ENCODE measurements at places on chromosomes 2 and 18.

GRCh38 chr2:27049422-27050280 is 1.8 kb upstream of the AGBL5 start:
- DNase-seq: peak; percentile 15

DNA sequence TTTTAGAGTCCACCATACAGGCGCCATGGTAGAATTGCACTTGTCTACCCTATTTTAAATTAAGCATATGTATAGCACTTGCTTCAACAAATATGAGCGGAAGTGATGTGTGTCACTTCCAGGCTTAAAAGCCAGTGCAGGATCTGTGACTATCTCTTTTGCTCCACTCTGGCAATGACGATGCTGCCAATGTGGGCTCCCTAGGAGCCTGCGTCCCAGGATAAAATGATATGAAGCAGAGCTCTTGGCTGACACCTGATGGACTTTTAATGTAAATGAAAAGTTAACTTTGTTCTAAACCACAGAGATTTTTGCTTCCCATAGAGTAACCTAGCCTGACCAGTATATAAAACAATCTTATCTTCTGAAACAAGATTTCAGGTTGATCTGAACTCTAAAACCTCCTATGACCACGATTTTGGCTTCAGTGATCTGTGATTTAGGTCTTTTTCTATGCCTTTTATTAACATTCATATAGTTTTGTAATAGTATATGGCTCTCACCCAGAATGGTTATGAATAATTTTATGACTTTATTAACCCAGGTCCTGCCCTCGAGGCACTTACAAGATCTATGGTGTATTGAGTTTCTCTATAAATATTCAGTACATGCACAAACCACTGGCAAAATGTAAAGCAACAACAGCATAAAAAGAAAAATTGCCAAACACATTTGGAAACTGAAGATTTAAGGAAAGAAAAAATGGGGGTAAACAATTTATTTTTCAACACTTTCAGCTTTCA is 422.5 kb upstream of the PIK3C3 start:
- no peak for DNase-seq

GRCh38 chr2:127527001-127527804 is 914 bp upstream of the IWS1 start:
- no peak for DNase-seq

GRCh38 chr2:180324182-180324581 is 317.1 kb upstream of the CWC22 start:
- no peak for DNase-seq

DNA sequence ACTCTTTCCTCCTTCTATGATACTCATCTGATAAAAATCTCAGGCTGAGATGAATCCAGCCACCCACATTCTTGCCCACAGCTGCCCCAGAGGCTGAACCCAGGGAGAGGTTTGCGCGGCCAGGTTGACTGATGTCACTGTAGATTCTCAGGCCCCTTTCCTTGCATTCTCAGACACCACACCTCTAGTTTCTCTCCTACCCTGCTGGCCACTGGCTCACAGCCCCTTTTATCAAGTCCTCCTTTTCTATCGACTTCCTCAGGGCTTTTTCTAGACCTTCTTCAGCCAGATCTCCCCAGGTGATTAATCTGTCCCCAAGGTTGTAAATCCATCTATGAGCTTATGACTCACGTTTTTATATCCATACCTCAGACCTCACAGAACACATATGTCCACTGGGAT is 99.8 kb downstream of the TACR1 start:
- DNase-seq: no peak

GRCh38 chr2:215812966-215813365 is 200.4 kb downstream of the MREG start:
- DNase-seq: no peak

DNA sequence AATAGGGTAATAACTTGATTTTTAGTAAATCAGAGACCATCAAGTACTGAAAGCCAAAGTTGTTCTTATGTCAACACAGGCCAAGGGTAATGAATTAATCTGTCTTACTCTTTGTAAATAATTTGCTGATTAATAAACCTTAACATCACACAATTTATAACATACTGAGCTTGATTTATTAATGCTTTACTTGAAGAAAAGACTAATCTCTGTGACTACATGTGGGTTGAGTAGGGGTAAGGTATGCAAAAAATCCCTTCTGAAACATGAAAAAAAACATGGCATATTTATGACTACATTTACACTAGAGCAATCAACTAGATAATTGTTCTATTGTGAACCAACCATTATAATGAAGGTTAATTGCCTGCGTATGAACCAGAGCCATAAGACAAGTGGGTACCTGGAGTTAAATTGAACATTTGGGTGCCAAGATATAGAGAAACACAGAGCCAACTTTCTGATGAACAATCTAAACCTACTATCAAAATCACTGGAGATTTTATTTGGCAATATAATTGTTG is 67.7 kb upstream of the GRB14 start:
- no peak for DNase-seq

DNA sequence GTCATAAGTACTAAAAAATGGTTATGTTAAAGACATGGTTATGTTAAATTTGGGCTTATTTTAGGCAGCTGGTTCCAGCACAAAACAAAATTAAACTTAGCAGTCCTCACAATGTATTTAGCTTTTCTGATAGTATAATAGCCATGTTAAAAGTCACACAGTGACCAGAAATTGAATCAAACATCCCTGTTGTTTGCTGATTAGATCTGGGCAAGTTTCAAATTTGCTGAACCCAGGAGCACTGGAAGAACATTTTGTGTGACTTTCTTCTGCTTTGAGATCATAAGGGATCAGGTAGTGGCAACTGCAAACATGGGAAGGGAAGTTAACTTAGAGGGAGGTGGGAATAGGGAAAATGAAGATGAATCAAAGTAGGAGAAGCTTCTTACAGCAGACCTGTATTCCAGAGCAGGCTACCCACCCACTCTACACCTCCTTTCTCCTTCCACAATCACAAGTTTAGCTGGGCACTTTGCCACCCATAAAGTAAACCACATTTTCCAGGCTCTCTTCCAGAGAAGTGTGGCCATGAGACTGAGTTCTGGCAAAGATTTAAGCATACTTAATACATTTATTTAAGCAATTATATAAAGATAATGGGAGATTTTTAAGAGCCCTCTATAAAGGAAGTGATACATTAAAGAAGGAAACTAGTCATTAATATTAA is 616.1 kb upstream of the LRATD1 start:
- no peak for DNase-seq

DNA sequence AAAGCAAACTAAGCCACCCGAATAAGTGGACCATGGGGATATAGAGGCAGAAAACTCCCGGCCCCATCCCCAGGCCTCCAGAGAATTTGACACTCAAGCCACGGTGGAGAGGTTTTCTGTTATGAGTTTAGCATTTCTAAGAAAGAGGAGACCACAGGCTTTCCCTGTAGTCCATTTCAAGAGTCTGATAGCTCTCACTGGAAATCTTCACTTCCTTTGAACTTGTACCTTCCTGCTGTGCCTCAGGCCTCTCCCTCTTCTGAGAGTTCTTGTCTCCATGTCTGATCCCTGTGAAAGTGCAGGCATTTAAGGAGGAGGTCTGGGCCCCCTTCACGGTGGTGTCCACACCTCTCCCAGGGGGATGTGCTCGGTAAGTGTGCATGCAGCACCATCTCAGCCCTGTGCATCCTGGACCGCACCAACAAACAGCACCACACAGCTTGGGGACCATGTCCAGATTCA is 113.7 kb downstream of the BCL2 start:
- no peak for DNase-seq

DNA sequence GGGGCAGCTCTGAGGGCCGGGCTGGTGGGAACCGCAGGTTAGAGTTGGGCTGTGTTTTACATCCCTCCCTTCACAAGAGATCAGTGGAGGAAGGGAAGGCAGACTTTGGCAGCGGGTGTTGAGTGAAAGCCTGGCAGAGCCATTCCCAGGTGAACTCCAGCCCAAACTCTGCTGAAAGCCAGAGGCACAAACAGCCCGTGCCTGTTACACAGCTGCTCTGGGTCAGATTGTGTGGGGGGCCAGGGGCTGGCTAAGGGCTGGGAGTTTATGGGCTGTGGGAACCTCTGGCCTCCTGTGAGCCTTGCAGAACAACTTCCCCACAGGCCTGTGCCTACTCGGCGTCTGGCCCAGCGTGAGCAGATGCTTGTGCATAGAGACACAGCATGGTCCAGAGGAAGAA is 286.8 kb downstream of the CLIP4 start:
- DNase-seq: no peak

DNA sequence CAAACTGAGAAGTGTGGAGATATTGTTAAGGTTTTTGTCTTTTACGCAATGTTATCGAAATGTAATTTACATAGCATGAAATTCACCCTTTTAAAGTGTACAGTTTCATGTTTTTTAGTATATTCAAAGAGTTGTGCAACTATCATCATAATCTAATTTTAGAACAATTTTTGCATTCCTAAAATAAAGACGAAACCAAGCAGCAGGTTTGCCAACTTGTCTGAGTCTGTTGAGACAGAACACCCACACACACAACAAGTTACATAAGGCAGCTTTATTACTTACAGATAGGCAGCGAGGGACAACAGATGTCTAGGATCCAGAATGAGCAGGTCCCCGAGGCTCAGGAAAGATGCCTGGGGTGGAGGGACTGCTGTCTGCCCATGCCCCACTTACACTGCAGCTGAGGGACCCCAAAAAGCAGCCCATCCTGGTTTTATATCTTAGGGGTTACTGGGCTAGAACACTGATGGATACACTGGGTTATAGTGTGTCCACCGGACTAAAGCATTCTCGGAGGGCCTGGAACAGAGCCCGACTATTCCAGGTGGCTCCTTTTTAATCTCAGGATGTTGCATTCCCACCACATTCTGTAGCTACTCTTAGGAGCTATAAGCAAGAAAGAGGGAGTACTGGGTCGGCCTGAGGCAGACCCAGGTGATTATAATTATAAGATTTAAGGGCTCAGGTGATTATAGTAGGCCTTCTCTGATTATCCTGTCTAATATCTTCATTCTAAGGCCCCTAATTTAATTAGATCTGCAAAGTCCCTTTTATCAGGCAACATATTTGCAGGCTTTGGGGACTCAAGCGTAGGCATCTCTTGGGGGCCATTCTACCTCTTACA is 150.2 kb upstream of the DOK6 start:
- DNase-seq: no peak

- no peak for DNase-seq
Measured at GRCh38 chr18:48470484-48471180, 61.4 kb upstream of the ZBTB7C start.

- DNase-seq: no peak
Measured at GRCh38 chr2:43222475-43223309, 3.7 kb downstream of the ZFP36L2 start.

DNA sequence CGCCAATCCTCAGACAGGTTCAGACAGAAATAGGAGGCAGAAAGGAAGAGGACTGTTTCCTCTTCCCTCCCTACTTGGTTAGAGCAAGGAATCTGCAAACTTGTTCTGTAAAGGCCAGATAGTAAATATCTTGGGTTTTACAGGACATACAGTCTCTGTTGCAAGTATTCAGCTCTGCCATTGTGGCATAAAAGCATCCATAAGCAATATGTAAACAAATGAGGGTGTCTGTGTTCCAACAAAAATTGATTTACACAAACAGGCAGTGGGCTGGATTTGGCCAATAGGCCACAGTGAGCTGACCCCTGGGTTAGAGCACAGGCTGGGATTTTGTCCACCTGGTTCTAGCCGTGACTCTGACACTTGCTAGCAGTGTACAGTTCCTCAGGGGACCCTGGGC is 89.4 kb downstream of the NRP2 start:
- no peak for DNase-seq

GRCh38 chr2:212473211-212473610 is 65.4 kb downstream of the ERBB4 start:
- DNase-seq: no peak

- no peak for DNase-seq
Measured at GRCh38 chr2:106126705-106127281, 67.3 kb downstream of the UXS1 start.

DNA sequence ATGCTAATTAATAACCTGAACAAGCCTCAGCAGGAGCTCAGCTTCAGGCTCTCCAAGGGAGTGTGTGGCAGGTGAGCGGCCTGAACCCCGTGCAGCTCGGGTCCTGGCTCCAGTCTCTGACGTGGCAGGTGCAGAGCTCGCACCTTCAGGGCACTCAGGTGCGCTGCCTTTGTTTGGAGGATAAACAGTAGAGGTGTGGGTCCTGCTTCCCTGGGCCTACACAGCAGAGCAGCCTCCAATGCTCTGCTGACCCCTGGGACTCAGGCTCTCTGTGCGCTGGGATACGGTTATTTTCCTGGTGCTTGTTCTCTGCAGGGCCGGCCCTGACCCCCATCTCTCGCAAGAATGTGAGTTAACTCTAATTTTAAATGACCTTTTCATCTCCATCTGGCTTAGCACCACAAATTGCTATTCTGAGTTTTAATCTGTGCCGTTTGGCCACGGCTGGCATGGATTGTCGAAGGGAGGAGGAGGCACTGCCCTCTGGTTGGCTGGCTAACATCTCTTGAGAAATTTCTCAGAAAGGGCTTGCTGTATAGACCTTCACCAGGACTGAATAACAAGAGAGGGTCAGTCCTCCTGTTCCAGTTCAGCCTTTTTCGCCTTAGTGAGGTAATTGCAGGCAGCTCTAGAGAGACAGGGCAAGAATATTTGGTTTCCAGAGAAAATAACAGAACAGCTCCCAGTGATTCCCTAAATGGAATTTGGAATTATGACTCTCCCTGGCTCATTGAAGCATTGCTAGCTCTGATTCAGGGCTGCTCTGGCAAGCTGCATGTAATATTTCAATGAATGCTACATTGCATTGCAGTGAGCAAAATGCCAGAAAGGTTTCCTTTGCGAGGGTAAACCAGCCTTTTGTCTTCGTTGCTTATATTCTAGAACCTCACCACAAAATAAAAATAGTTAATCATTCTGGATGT is 161.8 kb downstream of the DCDC2C start:
- no peak for DNase-seq

DNA sequence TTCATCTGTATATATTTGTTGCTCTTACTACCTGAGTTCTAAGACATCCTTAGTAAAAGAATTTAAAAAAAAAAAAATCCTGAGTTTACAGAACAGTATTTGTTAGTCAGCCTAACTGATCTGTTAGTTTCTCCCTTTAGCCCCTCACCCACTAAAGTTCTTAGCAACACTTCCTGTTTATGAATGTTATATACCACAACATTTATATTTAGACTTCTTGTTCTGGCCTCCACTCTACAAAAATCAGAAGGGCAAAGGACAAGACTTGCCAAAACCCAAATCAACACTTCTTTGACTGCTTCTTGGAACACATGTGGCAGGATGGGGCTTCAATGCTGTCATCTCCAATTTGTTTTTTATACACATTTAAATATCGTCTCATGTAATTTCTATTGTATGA is 71.1 kb downstream of the MGAT5 start:
- DNase-seq: no peak

DNA sequence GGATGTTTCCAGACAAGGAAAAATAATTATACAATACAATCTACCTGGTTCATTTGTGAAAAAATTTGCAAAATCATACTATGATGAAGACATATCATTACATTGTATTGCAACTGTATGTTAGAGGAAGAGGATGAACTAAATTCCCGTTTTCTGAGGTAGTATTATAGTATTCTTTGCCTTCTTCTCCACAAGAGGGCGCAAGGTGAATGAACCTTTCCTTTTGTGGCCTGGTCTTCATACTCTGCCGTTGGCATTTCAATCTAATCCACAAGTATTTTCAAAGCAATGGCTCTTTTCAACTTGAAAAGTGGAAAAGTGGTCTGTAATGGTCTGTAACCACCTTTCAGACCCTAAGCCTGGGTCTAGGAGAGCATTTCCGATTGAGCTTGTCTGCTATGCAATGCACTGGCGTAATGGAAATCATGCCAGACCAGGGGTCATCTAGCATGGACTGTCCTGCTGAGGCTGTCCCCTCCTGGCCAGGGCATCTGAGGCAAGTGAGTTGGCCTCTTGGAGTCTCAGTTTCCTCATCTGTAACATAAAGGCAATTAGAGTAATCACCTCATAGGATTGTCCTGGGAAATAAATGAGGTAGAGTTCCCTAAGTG is 30.8 kb upstream of the ZNF396 start:
- DNase-seq: peak; percentile 12

All from stimulated activated CD8-positive, alpha-beta memory T cell treated with anti-CD3 and anti-CD28 coated beads, Interleukin-12 subunit alpha, Interleukin-12 subunit beta, amount 100 ng/mL, for 1 hour (primary cell).